Stimulated activated CD4-positive, alpha-beta T cell treated with anti-CD3 and anti-CD28 coated beads, Interleukin-15, amount 100 ng/mL, for 48 hours (primary cell): ENCODE measurements at places on chromosomes 7 and 10.

GRCh38 chr7:5423976-5424748, 528 bp upstream of the TNRC18 start:
- DNase-seq = no peak

- DNase-seq = no peak
Observed at GRCh38 chr7:43484678-43485395, 98.1 kb upstream of the STK17A start.

- no peak for DNase-seq
Observed at GRCh38 chr7:27010068-27010467, 85.7 kb downstream of the HOXA1 start.

DNA sequence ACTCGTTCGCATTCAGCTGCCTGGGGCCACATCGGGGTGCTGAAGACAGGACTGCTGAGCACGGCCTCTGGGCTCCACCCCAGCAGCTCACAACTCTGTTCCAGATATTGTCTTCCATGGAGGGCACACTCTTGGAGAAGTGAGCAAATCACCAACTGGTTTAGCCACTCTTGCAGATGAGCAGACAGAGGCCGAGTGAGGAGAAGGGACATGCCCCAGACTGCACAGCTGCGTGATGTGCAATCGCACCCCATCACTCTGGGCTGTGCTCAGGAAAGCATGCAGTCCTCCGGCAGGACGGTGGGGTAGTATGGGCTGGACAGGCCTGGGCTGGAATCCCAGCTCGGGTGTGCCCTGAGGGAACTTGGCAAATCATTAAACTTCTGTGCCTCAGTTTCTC, 111.6 kb downstream of the FAM53B start:
- no peak for DNase-seq

DNA sequence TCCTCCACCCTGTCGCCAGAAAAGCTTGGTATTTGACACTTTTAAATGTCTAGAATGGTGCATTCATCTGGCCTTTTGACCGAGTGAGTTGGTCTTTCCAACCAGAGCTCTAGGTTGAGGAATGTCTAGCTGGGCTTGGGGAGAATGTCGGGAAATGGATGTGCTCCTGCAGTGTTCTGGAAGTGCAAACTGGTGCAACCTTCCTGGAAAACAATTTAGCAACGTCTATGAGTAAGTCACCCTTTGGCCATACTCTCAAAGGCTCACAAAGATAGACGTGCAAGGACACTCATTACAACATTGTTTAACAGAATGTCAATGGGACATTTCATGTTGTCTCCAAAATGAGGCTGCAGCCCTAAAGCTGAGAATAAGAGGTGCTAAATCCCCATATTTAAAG, 12.2 kb upstream of the NMT2 start:
- DNase-seq = no peak

GRCh38 chr10:34699904-34700517, 115.1 kb downstream of the PARD3 start:
- DNase-seq = no peak

GRCh38 chr7:79927116-79927515, 207.5 kb upstream of the GNAI1 start:
- no peak for DNase-seq

- no peak for DNase-seq
Observed at GRCh38 chr7:47787249-47788069, 160.8 kb downstream of the PKD1L1 start.

DNA sequence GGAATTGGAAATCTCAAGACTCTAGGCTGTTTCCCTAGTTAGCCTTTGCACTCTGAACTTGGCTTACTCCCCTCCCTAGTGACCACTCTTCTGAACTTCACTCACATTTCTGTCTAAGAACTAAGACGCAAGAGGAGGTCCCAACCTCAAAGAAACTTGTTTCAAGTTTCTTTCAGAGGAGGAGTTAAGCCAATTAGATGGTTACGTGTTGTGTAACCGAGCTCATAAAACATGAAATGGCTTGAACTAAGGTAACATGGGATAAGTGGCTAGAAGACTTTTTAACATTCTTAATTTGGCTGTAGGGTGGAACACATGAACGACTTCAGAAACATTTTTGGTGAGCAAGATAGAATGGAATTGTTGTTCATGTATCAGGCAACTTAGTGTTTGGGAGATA, 39.5 kb upstream of the SEC61G start:
- DNase-seq = no peak

GRCh38 chr7:121810831-121811672, 61.9 kb upstream of the PTPRZ1 start:
- no peak for DNase-seq

- no peak for DNase-seq
Observed at GRCh38 chr10:75982611-75983369, 551.4 kb downstream of the LRMDA start.

DNA sequence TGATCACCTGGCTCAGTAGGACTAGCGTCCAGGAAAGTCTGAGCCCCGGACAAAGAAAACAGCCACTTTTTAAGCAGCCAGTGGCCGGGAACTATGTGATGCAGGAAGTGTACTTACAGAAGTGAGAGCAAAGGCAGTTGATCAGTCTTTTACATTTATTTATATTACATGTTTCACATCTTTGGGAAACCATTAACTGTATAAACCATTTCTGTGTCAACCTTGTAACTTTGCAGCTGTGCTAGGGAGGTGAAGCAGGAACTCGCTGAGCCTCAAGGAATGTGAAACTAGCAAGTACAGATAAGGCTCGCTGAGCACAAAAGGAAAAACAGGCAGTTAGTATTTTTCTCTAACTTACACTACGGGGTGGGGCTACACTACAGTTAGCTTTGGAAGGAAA, 39.9 kb upstream of the HECW1 start:
- DNase-seq = no peak

DNA sequence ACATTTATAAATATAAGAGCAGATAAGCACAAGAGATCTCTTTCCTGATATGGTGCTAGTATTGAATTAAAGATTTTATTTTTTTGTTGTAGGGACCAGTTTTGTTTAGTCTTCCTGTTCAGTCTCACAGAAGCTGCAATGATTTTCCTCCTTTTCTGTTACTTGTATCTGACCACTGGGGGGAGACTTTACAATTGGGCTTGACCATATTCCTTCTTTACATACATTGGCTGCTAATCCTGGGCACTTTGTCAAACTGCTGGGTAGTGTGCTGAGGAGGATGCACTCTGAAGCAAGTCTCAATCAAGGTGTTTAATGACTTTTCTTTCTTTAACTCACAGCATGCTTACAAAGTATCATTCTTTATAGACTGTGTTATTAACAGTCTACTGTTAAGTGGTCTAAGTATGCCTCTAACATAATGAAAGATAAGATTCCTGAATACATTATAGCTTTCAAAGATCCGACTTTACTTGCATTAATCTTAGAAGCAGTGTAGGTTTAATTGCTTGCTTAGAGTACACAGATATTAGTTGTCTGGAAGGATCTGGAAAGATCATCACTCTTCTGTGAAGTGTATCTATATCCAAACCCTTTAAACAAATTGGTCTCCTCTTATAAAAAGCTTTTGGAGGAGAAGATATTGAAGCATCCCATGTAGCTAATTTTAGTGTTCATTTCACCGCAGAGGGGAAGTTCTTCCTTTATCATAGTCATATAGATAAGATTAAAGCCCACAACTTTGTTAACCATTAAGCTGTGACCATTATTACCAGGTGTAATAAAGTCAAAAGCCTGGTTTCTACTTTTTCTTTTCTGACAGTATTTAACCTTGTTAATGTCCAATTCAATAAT, 3.1 kb downstream of the PALS2 start:
- no peak for DNase-seq
